Glomerular endothelial cell (primary cell): ENCODE measurements at places on chromosomes 3 and 15. TPM values are rescaled to one million over a fixed set of nuclear protein-coding genes. Genes with fewer than 3 reads are reported as not detected.

The TNNC1 gene
- total RNA-seq = not detected in 2 replicates

The SCAANT1 gene
- not detected in 2 replicates for total RNA-seq

The RPS17 gene
- total RNA-seq = 1,446 and 3,005 TPM in 2 replicates

The C3orf85 gene
- not detected in 2 replicates for total RNA-seq

DNA sequence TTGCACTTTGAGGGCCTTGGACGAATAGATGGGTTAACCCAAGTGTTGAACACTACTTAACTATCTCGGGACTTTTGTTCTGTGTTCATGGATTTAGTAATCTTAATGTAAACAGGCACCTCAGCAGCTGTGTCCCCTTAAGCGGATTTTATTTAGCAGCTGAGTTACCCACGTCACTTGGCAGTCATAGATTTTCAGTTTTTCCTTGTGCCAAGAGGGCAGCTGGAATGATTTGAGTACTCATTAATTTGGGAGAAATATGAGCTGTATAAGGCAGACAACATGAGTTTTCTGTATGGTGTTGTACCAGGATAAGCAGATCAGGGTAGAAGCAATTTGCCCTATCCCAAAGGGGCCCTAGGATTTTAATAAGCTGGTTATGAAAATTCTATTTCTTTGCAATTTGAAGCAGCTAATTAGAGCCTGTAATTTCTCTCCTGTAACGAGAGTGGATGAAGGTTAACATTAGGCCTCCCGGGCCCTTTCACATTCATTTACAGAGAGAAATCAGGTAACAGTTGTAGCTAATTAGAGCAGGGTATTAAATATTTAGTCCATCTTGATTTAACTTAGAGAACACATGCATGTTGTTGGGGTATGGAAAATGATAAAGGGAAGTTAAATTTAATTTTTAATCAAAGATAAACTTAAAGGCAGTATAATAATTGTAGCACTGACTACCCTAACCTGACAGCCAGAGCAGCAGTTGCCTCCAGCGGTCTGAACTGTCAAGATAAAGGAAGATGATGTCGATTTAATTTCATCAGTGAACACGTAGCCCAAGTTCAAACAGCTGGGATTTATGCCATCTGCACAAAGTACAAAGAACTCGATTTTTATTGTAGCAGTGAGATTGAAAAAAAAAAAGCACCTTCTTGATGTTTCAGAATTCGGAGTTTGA is 194.5 kb downstream of the LRTM1 start:
- DNase-seq = no peak

GRCh38 chr3:126434931-126435411 is 40.3 kb downstream of the CFAP100 start:
- no peak for DNase-seq

DNA sequence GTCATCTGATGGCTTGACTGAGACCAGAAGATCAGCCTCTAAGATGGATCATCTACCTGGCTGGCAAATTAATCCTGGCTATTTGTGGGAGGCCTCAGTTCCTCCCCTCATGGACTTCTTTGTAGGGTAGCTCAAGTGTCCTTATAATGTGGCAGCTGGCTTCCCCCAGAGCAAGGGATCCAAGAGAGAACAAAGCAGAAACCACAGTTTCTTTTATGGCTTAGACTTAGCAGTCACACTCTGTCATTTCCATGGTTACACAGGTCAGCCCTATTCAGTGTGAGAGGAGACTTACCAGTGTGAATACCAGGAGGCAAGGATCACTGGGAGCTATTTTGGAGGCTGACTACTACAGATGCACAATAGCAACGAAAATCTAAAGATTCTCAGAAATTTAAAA is 15.3 kb upstream of the ARL14 start:
- no peak for DNase-seq

GRCh38 chr3:54649551-54649950 is 278.3 kb downstream of the LRTM1 start:
- DNase-seq = no peak

DNA sequence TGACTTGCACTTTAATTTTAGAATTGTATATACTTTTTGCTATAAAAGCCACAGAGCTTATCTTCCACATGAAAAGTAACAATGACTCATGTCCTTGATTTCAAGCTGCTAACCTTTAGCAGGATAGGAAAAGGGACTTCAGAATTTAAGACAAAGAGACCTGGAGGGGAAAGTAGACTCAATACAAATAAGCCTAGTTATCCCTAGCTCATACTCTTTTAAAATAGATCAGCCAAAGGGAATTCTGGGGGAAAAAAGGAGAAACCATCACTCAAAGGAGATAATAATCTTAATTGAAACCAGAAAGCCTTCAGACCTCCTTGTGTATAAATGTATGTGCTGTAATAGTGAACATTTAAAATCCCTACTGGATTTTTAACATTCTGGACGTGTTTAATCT is 930.3 kb downstream of the NTRK3 start:
- no peak for DNase-seq

DNA sequence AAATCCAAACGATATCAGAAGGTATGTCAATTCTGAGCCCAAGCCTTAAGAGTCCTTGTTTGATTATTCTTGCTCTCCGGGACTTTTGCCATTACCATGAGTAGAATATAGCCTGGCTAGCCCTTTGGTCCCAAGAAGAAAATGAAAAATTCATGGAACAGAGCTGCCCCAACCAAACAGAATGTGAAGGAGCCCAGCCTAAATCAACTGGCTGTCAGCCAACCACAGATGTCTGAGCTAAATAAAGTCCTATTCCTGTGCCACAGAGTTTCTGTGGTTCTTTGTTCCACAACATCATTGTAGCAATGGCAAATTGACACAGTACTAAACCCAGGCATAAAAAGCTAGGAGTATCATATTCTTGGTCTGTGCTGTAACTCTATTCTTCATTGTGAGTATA is 185.2 kb downstream of the CPNE4 start:
- no peak for DNase-seq

DNA sequence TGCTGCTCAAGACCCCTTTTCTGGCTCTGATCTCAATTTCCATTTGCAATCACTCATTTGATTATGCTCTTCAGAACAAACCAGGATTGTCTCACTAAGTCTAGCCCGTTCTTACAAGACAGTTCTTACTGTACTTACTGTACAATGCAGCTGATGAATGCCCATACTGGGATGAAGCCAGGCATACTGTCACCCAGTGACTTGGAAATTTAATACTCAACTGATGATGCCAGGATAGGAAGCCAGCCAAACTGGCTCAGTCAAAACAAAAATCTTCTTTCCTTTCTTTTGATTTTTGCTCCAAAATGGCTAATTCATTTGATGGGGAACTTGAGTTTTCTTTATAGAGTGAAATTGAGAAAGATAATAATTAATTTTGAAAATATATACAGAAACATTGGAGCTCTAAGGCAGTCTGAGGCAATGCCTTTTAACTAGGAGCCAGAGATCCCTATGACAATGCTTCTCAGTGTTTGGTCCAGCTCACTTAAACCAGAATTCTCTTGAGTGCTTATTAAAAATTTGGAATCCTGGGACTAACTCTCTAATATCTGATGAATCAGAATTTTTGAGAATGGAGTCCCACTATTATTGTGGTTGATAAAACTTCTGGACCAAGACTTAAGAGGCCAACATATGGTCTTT is 265.6 kb upstream of the THBS1 start:
- DNase-seq = no peak

DNA sequence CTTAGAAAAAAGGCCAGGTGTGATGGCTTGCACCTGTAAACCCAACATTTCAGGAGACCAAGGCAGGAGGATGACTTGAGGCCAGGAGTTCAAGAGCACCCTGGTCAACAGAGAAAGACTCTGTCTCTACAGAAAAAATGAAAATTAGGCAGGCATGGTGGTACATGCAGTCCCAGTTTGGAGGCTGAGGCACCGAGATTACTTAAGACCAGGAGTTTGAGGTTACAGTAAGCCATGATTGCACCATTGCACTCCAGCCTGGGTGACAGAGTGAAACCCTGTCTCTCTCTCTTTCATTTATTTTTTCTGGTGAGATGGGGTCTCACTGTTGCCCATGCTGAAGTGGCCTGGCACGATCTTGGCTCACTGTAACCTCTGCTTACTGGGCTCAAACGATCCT is 24.7 kb downstream of the IP6K1 start:
- DNase-seq = no peak
